Fibroblast of lung (primary cell): ENCODE measurements at places on chromosomes 2 and 18. TPM values are rescaled to one million over a fixed set of nuclear protein-coding genes. Genes with fewer than 3 reads are reported as not detected.

The CLEC4F gene
- total RNA-seq = not detected in 2 replicates

The TSHZ1 gene
- total RNA-seq = 3.9 and 4.3 TPM in 2 replicates

GRCh38 chr2:20436716-20437470 is 10.0 kb upstream of the RHOB start:
- DNase-seq = no peak

The CHPF gene
- 46.0 and 58.8 TPM in 2 replicates for total RNA-seq

The CRYGD gene
- not detected in 2 replicates for total RNA-seq
